ENCODE measurements at places on chromosomes 6 and 20.

DNA sequence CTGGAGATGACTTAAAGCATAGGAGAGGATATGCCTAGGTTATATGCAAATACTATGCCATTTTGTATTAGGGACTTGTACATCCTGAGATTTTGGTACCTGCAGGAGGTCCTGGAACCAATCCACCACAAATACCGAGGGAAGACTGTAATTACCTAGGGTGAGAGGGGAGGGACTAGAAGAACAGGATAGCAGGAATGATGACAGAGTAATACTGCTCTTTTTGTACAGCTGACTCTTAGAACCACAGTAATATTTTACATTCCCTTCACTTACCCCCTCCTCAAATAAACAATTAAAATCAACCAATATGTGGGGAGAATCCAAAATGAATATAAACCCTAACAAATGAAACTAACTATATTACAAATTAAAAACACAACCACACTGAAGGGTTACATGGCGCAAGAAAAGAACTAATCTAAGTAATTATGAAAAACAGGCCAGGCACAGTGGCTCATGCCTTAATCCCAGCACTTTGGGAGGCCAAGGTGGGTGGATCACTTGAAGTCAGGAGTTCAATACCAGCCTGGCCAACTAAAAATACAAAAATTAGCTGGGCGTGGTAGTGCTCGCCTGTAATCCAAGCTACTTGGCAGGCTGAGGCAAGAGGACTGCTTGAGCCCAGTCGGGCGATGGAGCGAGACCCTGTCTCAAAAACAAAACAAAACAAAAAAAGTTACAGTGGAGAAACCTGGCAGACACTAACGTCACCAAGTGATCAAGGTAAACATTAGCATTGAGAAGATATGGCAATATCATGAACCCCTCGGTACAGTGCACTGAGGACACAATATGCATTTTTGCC, 37.1 kb downstream of the MAP1LC3A start:
- no peak for DNase-seq

GRCh38 chr6:13304101-13304500, 24.2 kb downstream of the TBC1D7 start:
- no peak for DNase-seq

- no peak for DNase-seq
Observed at GRCh38 chr6:118789419-118789818, 104.5 kb upstream of the ASF1A start.

- no peak for DNase-seq
Observed at GRCh38 chr20:50567860-50568548, 57.8 kb downstream of the PTPN1 start.

- DNase-seq = no peak
Observed at GRCh38 chr6:151733680-151734320, 73.7 kb upstream of the ESR1 start.

DNA sequence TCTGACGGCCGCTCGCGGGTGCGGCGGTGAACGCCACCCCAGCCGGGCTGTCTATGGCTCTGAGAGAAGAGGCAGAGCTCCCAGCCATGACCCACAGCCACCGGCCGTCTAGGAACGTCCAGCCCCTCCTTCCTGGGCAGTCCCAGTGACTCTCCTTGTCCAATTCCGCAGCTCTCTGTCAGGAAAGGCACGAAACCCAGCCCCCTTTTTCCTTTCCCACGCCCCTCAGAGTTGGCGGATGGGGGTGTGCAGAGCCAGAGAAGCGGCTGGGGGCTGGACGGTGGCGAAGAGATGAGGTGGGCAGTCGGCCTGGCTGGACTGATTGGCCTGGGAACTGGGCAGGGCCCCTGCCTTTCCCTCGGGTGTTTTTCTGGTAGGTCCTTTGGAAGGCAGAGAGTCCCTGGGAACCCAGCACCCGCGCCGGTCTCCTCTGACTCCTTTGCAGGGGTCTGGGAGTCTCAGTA, 1.5 kb downstream of the EBF4 start:
- DNase-seq = no peak

- no peak for DNase-seq
Observed at GRCh38 chr20:24836041-24836533, 113.0 kb upstream of the CST7 start.

- no peak for DNase-seq
Observed at GRCh38 chr6:119834418-119834817, 484.9 kb upstream of the MAN1A1 start.

DNA sequence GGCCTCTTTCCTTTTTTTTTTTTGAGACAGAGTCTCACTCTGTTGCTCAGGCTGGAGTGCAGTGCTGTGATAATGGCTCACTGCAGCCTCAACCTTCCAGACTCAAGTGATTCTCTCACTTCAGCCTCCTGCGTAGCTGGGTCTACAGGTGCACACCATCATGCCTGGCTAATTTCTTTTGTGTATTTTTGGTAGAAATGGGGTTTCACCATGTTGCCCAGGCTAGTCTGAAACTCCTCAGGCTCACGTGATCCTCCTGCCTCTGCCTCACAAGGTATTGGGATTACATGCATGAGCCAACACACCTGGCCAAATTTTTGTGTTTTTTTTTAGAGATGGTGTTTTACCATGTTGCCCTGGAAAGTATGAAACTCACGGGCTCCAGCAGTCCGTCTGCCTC, 29.3 kb downstream of the SRC start:
- no peak for DNase-seq

DNA sequence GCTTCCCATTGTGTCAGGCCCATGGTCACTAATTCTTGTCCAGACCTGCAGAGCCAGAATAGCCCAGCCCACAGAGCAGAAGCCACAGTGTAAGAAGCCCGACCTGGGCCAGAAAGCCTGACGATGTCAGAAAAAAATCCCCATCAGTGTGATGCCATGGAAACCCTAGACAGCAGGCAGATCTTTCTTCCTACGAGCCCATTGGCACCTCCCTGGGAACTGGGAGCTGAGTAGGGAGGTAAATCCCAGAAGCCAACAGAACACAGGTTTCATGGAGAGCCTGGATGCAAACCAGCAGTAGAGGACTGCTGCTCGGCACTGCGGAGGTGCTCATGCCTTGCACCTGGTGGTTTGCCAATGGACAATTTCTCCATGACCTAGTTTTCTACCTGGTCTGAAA, 82.2 kb upstream of the SLC22A16 start:
- no peak for DNase-seq

GRCh38 chr6:35425284-35425683, 26.9 kb upstream of the FANCE start:
- DNase-seq = no peak

- no peak for DNase-seq
Observed at GRCh38 chr20:13384132-13384531, 163.1 kb downstream of the ISM1 start.

Measured in activated effector memory CD4-positive, alpha-beta T cell treated with Interleukin-2 at 50 U/mL for 16 hours (primary cell).